ENCODE measurements at places on chromosomes 4 and X.
A peak's percentile ranks its signal among the peaks of the same experiment; 100 is the strongest.

DNA sequence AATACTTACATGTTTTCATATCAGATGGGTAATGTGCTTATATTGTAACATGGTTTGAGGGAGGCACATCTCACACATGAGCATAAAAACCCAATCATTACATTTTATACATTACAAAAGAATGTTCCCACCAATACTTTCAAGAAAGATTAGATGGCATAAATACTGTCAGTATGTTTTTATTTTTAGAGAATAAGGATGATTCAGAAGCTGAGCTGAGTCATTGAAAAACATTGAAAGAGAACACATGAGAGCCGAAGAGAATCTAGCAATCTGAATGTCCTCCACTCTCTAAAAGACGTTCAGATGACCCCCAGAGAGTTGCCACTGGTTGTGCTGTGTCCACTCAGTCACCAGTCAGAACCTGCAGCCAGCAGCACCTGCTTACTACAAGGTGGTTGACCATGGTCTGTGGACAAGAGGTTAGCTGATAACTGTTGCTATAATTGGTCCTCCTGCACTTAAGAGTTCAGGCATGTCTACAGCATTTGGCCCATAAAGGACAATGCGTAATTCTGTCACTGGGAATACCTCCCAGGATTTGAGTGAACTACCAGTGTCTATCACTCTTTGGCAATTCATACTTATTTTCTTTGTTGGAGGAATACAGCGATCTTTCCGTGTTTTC, 382.2 kb upstream of the IGFBP7 start:
- DNase-seq: no peak
- no peak overlapping the region for H3K27ac ChIP-seq
- no peaks in the 10 kb centered on the region for H3K36me3 ChIP-seq
- H3K27me3 ChIP-seq: no peaks in the 10 kb centered on the region
- no peak overlapping the region for H3K4me3 ChIP-seq

DNA sequence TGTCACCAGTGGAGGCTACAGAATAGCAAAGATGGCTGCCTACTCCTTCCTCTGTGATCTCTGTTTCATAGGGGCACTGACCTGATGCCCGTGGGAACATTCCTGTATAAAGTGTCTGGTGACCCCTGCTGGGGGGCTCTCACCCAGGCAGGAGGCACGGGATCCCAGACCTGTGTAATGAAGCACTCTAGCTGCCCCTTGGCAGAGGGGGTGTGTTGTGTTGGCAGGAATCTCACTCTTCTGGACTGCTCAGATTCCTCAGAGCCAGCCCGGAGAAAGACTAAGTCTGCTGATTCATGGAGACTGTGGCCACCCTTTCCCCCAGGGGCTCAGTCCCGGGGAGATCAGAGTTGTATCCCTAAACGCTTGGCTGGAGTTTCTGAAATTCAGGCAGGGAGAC, 648.3 kb downstream of the SPRY1 start:
- no peaks in the 10 kb centered on the region for H3K27me3 ChIP-seq
- H3K27ac ChIP-seq: no peak overlapping the region
- DNase-seq: no peak
- no peaks in the 10 kb centered on the region for H3K36me3 ChIP-seq
- no peak overlapping the region for H3K4me3 ChIP-seq
- H3K4me1 ChIP-seq: no peaks in the 10 kb centered on the region

GRCh38 chrX:106917830-106918500, 2.2 kb upstream of the CLDN2 start:
- peaks cover 35% of the 10 kb centered on the region for H3K4me1 ChIP-seq
- DNase-seq: peak; percentile 88
- H3K36me3 ChIP-seq: no peaks in the 10 kb centered on the region

DNA sequence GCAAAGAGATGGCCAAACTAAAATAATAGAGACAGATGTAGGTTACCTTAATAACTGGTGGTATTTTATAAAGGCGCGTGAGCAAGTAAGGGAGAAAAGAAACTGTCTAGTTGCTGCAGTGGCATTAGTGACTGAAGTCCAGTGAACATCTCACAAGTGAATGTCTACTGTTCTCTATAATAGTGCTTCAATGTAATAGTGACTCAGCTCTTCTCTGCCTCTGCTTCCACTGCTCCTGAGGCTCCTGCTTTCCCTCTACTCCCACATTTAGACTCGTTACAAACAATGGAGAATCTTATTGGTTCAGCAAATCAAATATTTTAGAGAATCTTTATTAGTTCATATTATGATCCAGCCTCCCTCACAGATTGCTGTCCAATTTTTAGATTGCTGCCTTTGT, 779.1 kb upstream of the HTR2C start:
- no peak for DNase-seq
- no peaks in the 10 kb centered on the region for H3K36me3 ChIP-seq
- no peak overlapping the region for H3K27ac ChIP-seq
- H3K4me3 ChIP-seq: no peak overlapping the region

DNA sequence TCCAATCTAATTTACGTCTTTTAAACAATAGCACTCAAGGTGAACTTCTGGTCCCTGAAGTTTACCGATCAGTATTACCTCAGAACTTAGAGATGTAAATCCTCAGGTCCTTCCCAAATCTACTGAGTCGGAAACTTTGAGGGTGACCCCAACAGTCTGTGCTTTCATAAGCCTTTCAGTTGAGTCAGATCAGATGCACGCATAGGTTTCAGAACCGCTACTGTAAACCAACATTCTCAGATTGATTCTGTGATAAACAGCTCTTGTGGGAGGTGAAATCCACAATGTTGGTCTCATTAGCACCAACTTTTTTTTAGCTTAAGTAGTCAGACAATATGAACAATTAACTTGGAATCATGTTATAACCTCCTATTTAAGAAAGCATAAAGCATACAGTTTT, 86.0 kb downstream of the WWC2 start:
- no peak overlapping the region for H3K4me3 ChIP-seq
- H3K27ac ChIP-seq: no peak overlapping the region
- DNase-seq: no peak
- H3K27me3 ChIP-seq: no peaks in the 10 kb centered on the region
- H3K4me1 ChIP-seq: peaks cover 12% of the 10 kb centered on the region

Data from HCT116 (cell line).